Neural crest cell (in vitro differentiated cells): ENCODE measurements at places on chromosomes 11 and 22.
A peak's percentile ranks its signal among the peaks of the same experiment; 100 is the strongest.

- H3K4me1 ChIP-seq, result no peaks in the 10 kb centered on the region
- peaks cover 9% of the 10 kb centered on the region for H3K27me3 ChIP-seq
- DNase-seq, result no peak
- peak overlapping the region; percentile 51 for H3K4me3 ChIP-seq
These were observed 3.0 kb downstream of the PNPLA2 start for GRCh38 chr11:821512-822371.

GRCh38 chr22:39283322-39284141 is 35.9 kb downstream of the RPL3 start:
- H3K4me1 ChIP-seq, result peaks cover 32% of the 10 kb centered on the region
- H3K27ac ChIP-seq, result peak overlapping the region; percentile 83
- DNase-seq, result peak; percentile 30
- H3K27me3 ChIP-seq, result no peaks in the 10 kb centered on the region
- no peak overlapping the region for H3K4me3 ChIP-seq

- no peaks in the 10 kb centered on the region for H3K27me3 ChIP-seq
- DNase-seq, result no peak
- no peak overlapping the region for H3K4me3 ChIP-seq
- no peak overlapping the region for H3K27ac ChIP-seq
These were observed 2.4 kb upstream of the TNNT3 start for GRCh38 chr11:1916986-1917522.

DNA sequence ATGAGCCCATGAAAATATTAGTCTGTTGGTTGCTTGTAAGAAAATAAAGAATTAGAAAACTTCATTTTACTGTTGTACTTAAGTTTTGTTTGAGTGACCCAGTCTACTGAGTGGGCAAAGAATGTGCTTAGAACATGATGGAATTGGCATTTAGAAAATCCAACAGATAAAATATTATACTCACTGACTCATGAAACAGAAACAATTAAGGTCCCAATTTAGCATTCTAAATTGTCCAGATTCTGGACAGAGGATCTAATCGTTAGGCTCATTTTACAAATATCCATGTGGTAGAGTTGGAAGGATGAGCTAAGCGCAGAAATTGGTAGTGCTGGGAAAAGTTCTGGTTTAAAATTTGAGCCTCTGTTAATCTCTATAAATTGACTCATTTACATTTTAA is 45.4 kb downstream of the METTL15 start:
- H3K4me1 ChIP-seq, result no peaks in the 10 kb centered on the region
- H3K36me3 ChIP-seq, result peaks cover 17% of the 10 kb centered on the region
- DNase-seq, result no peak
- no peaks in the 10 kb centered on the region for H3K27me3 ChIP-seq
- H3K27ac ChIP-seq, result no peak overlapping the region

DNA sequence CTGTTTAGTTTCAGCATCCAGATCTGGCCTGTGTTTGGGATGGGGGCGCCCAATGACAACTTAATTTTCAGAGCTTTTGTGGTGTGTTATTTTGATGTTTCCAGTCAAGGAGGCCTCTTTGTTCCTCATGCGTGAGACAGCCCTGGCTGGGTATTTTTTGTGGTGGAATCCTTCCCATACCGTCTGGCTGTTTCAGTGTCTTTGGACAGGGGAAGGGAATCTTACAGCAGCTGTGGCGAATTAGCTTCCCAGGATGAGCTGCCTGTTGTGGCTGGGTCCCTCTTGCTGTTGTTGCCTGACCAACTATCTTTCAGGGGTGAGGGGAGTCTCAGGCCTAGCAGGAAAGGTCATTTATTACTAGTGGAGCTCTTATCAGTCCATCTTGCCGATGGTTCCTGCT is 138.8 kb downstream of the ARHGAP20 start:
- H3K36me3 ChIP-seq, result no peaks in the 10 kb centered on the region
- H3K27me3 ChIP-seq, result no peaks in the 10 kb centered on the region
- no peak for DNase-seq
- H3K4me1 ChIP-seq, result no peaks in the 10 kb centered on the region

DNA sequence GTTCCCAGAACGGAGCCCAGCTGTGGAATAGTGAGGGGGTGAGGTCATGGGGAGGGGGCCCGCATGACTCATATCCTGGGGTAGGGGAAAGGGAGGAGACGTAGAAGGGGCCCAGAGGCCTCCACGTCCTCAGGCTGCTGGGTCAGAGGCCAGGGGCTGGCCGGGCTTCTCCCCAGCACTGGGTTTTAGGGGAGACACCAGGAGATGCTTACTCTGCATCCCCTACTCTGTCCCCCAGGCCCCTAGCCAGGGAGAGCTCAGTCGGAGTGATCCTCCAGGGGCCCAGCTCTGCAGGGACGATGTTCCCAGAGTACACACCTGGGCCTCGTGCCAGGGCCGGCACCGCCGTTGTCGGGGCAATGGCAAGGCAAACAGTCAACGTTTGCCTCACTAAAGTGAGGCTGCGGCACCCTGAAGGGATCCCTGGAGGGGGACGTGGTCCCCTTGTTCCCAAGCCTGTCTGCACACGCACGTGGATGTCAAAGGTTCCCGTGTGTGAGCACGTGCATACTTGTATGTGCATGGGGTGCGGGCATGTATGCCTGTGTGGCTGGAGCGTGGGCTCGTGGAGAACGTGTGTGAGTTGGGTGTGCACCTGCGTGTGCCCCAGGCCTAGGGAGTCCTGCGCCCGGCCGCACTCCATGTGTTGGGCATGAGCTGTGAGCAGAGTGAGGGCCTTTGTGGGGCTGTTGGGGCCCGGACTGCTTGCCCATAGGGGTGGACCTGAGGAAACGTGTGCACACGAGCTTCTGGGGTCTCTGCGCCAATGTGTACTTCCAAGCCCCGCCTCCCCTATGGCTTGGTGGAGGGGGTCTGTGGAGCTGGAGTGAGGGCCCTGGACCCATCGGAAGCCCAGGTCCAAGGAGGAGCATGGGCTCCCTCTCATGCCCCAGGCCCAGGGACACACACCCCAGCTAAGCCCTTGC is 14.2 kb downstream of the PRR33 start:
- no peak for DNase-seq
- H3K27me3 ChIP-seq, result no peaks in the 10 kb centered on the region
- no peaks in the 10 kb centered on the region for H3K36me3 ChIP-seq

DNA sequence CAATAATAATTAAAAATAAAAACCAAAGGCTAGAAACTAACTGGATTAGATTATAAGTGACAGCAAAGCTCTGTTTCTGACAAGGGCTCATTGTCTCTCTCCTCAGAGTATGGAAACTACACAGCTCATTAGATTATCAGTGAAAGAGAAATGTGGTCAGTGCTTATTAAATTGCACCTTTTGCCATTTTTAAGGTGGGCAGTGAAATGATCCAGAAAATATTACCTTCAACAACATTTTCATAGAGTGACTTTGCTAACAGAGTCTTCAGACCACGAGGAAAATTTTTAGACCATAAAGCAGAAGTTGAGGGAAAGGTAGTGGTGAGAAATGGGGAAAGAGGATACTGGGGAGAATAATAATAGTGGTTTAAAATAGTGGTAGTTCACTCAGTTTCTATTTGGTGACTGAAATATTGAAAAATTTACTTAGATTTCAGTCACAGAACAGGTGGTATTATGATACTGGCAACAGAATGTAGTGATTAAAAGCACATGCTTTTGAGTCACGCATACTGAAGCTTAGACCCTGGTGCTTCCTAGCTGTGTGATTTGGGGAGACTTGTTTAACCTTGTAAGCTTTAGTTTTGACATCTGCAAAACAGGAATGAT is 684.0 kb upstream of the CCDC90B start:
- no peak for DNase-seq
- no peaks in the 10 kb centered on the region for H3K36me3 ChIP-seq
- no peaks in the 10 kb centered on the region for H3K27me3 ChIP-seq
- H3K4me3 ChIP-seq, result no peak overlapping the region
- H3K27ac ChIP-seq, result no peak overlapping the region

DNA sequence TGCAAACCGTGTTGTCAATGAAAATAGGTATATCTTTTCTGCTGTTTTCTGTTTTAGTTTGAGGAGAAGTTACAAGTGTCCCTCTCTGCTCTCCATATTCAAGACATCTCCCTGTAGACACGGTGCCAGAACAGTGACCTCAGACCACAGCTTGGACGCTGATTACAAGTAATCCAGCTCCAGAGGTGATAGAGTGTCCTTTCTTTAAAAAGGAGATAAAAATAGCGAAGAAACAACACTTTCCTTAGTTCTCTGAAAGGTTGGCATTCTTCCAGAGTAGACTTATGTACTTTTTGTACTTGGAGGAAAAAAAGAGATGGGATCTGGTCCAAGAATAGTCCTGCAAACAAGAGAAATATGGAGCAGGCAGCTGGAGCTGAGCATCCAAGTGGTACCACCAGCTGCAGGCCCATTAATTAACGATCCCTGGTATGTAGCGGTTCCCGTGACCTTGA is 43.0 kb upstream of the WT1 start:
- no peaks in the 10 kb centered on the region for H3K36me3 ChIP-seq
- DNase-seq, result no peak
- no peak overlapping the region for H3K4me3 ChIP-seq
- H3K27me3 ChIP-seq, result no peaks in the 10 kb centered on the region
- peaks cover 17% of the 10 kb centered on the region for H3K4me1 ChIP-seq
- H3K27ac ChIP-seq, result no peak overlapping the region

- H3K4me3 ChIP-seq, result peak overlapping the region; percentile 48
- H3K27ac ChIP-seq, result peak overlapping the region; percentile 76
- H3K36me3 ChIP-seq, result no peaks in the 10 kb centered on the region
- peaks cover 40% of the 10 kb centered on the region for H3K4me1 ChIP-seq
These were observed 203.7 kb downstream of the GRIK4 start for GRCh38 chr11:120715239-120715638.

- H3K4me1 ChIP-seq, result peaks cover 9% of the 10 kb centered on the region
- no peaks in the 10 kb centered on the region for H3K27me3 ChIP-seq
- no peaks in the 10 kb centered on the region for H3K36me3 ChIP-seq
These were observed 8.3 kb upstream of the SLC39A13 start for GRCh38 chr11:47399860-47400767.

DNA sequence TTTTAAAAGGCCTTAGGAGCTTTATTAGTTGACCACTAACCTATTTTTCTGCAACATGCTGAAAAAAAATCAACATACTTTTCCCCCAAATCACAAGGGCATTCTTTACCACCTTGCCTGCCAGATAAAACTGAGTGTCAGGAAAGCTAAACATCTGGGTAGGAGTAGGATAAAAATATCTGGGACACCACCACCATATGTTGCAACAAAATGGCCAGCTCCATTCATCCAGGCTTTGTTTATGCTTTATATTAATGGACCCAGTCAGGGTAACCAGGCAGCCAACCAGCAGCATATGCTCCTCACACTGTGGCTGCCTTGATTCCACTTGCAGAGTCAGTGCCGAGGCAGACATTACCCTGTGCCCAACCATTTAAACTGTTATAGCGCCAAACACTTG is 1024.5 kb downstream of the LRRC4C start:
- no peaks in the 10 kb centered on the region for H3K36me3 ChIP-seq
- DNase-seq, result no peak
- no peaks in the 10 kb centered on the region for H3K27me3 ChIP-seq

- peaks cover 33% of the 10 kb centered on the region for H3K4me1 ChIP-seq
- peak overlapping the region; percentile 88 for H3K4me3 ChIP-seq
- H3K36me3 ChIP-seq, result peaks cover 4% of the 10 kb centered on the region
- DNase-seq, result no peak
- H3K27ac ChIP-seq, result no peak overlapping the region
These were observed 3.1 kb downstream of the TAF10 start for GRCh38 chr11:6608726-6609501.

- DNase-seq, result no peak
- H3K36me3 ChIP-seq, result peaks cover 18% of the 10 kb centered on the region
- peak overlapping the region; percentile 6 for H3K4me3 ChIP-seq
- H3K4me1 ChIP-seq, result no peaks in the 10 kb centered on the region
- H3K27ac ChIP-seq, result no peak overlapping the region
- H3K27me3 ChIP-seq, result no peaks in the 10 kb centered on the region
These were observed 8.9 kb downstream of the TTC28 start for GRCh38 chr22:28670756-28671155.

GRCh38 chr11:42802201-42802899 is 509.4 kb upstream of the API5 start:
- peaks cover 25% of the 10 kb centered on the region for H3K4me1 ChIP-seq
- no peak for DNase-seq
- H3K36me3 ChIP-seq, result peaks cover 5% of the 10 kb centered on the region
- no peaks in the 10 kb centered on the region for H3K27me3 ChIP-seq
- H3K4me3 ChIP-seq, result no peak overlapping the region
- H3K27ac ChIP-seq, result no peak overlapping the region

DNA sequence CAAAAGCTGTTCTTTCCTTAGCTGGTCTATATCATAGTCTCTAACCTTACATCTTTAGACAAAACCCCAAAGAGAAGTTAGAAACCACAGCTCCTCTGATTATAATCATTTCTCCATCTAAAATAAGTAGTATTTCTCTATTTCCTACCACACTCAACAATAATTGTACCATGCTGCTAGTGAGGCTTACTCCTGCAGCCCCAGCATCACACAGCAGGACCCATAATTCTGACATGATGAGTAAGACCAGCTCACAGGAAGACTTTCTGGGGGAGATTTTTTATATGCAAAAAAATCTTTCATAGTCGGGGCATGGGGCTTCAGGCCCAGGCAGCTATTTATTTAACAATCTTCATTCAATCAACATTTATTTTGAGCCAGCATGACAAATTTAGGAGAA is 441.6 kb downstream of the DYNC2H1 start:
- H3K27me3 ChIP-seq, result peaks cover 2% of the 10 kb centered on the region
- no peak overlapping the region for H3K27ac ChIP-seq
- H3K4me3 ChIP-seq, result no peak overlapping the region
- no peaks in the 10 kb centered on the region for H3K4me1 ChIP-seq
- DNase-seq, result no peak

DNA sequence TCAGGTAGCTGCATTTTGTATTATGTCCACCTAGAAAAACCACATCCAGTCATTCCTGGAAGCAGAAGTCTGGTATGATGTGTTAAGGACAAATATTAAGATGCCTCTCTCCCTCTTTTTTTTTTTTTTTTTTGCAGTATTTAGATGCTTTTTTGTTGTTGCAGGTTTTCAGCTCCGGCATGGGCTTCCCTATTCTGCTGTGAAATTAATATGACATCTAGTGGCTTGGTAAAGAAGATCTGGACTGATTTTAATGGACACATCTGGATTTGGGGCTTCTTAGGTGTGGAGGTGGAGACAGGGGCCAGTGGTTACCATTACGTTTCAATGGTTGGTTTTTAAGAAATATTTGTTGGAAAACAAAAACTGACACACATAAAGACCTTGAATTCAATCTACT is 47.5 kb upstream of the RASSF10 start:
- peaks cover 12% of the 10 kb centered on the region for H3K4me1 ChIP-seq
- no peak overlapping the region for H3K4me3 ChIP-seq
- peak overlapping the region; percentile 48 for H3K27ac ChIP-seq
- no peaks in the 10 kb centered on the region for H3K27me3 ChIP-seq
- DNase-seq, result no peak

GRCh38 chr11:46617972-46618314 is 590 bp downstream of the ATG13 start:
- H3K4me1 ChIP-seq, result peaks cover 24% of the 10 kb centered on the region
- H3K27ac ChIP-seq, result peak overlapping the region; percentile 100
- peak overlapping the region; percentile 94 for H3K4me3 ChIP-seq
